Activated T-cell treated with anti-CD3 and anti-CD28 coated beads, Interleukin-2, amount 50 U/mL, for 24 hours (primary cell): ENCODE measurements at places on chromosomes 7 and 10.

DNA sequence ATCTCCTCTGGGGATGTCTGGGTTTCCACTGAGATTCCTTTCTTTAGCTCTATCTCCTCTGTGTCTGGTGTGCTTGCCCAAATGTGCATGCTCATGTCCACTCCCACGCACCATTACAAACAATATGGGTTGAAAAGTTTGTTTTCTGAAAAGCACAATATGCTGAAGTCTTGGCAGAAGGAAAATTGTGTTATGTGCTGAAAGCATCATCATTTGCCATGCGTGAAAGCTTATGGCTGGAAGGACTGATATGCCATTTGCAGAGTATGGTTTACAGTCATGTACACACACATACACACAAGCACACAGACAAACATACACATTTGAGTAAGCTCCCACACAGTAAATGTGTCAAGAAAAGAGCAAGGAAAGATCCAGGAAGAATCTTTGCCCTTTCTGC is 231.6 kb downstream of the SORCS3 start:
- no peaks in the 10 kb centered on the region for H3K4me1 ChIP-seq
- H3K27ac ChIP-seq = no peak overlapping the region
- DNase-seq = no peak
- peaks cover 6% of the 10 kb centered on the region for H3K27me3 ChIP-seq
- H3K36me3 ChIP-seq = no peaks in the 10 kb centered on the region
- no peak overlapping the region for H3K4me3 ChIP-seq

DNA sequence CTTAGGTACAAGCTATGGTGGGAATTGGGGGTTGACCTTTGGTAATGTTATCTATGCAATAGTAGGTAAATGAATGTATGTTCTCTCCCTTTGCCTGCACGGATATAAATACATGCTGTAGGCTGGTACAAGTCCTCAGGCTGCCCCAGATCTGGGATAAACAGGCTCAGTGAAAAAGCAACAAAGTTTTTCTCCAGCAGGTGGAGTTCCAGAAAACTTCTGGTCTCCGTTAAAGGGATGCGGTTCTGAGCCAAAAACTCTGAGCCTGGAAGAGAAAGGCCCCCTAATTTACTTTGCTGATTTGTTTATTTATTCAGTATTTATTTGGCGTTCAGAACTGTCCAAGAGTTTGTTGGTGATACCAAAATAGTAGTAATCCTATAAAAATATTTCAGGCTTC is 204.7 kb downstream of the ADRA2A start:
- DNase-seq = no peak
- no peaks in the 10 kb centered on the region for H3K36me3 ChIP-seq
- H3K27ac ChIP-seq = no peak overlapping the region
- H3K4me3 ChIP-seq = no peak overlapping the region
- no peaks in the 10 kb centered on the region for H3K4me1 ChIP-seq

GRCh38 chr10:13741438-13741837 is 154.7 kb downstream of the PRPF18 start:
- no peak overlapping the region for H3K27ac ChIP-seq
- no peaks in the 10 kb centered on the region for H3K36me3 ChIP-seq
- DNase-seq = no peak
- H3K27me3 ChIP-seq = peaks cover 36% of the 10 kb centered on the region

DNA sequence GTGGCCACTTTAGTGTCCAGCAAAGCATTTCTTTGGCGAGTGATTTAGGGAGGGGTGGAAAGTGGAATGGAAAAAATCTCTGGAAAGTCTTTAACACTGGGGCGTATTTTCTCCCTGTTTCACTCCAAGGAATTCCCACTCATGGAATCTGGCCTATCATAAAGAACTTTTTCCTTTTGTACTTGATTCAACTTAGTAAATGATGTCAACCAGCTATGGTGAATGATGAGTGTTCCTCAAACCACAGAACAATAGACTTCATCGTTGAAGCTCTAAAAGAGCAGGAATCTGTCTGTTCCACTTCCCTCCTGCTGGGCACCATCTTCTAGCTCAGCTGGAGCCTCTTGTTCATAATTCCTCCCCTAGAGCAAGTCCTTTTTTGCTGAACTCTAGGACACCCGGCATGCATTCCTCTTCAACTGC is 66.5 kb downstream of the EPDR1 start:
- no peaks in the 10 kb centered on the region for H3K4me1 ChIP-seq
- peaks cover 14% of the 10 kb centered on the region for H3K27me3 ChIP-seq
- DNase-seq = no peak

- peaks cover 5% of the 10 kb centered on the region for H3K27me3 ChIP-seq
- no peak overlapping the region for H3K27ac ChIP-seq
- peaks cover 2% of the 10 kb centered on the region for H3K4me1 ChIP-seq
- no peaks in the 10 kb centered on the region for H3K36me3 ChIP-seq
- no peak overlapping the region for H3K4me3 ChIP-seq
- no peak for DNase-seq
Observed at GRCh38 chr10:5584895-5585516, 60.2 kb downstream of the CALML3 start.

DNA sequence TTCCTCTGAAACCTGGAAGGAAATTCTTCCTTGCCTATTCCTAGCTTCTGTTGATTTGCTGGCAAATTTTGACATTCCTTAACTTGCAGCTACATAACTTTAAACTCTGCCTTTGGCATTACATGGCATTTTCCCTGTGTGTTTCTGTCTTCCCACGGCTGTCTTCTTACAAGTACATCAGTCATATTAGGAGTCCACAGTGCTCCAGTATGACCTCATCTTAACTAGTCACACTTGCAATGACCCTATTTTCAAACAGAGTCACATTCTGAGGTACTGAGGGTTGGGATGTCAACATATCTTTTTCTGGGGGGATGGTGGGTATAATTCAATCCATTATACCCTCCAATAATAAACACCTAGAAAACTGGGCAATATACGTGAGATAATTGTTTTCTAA is 37.4 kb upstream of the EPHB6 start:
- H3K27ac ChIP-seq = no peak overlapping the region
- H3K27me3 ChIP-seq = no peaks in the 10 kb centered on the region
- H3K36me3 ChIP-seq = no peaks in the 10 kb centered on the region
- H3K4me3 ChIP-seq = no peak overlapping the region

DNA sequence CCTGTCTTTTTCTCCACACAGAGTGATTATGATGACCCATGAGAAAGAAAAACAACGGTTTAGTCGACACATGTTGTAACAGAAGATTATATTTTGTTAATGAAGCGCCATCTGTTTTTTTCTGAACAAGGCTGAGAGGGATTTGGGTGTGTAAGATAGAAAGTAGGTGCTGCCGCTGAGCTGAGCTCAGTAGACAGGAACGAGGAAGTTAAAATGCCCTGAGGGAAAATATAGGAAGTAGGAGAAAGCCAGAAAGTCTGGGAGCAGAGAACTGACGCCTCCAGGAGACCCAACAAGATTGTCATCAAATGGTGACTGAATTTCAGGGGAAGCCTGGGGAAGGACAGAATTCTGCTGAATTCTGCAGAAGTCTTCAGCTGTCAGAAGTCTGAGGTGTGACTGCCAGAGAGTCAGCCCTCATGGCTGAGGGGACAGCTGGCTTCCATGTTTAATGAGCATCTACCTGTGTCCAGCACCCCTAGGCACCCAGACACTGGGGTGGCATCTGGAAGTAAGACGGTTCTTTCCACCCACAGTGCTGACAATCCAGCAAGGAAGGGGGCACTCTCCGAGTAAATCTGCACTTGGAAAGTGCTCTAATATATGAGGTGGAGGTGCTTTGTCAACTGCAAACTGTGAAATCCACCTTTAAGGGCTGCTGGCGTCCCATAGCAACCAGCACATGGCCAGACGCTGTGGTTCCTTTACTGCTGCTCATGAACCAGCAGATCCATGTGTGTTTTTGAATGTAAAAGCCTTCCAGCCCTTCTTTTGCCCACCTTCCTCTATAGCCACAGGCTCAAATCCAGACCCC is 12.5 kb upstream of the TSPAN15 start:
- H3K27me3 ChIP-seq = peaks cover 4% of the 10 kb centered on the region
- DNase-seq = no peak
- no peaks in the 10 kb centered on the region for H3K4me1 ChIP-seq
- H3K36me3 ChIP-seq = no peaks in the 10 kb centered on the region

DNA sequence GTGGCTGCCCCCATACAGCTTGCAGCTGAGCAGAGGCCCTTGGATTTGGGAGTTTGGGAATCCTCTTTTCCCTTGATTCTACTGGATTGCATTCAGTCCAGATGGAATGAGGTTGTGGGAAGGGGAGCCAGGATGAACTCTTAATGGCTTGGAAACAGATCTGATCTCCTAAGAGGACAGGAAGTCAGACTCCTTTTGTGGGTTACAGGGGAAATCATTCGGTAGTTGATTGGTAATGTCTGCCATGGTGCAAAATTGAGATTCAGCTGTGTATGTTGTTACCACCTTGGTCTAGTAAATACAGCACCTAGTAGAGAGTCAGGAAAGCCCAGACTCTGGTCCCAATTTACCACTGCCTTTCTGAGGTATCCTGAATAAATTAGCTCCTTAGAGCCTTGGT is 144.2 kb upstream of the TNRC18 start:
- DNase-seq = no peak
- H3K27me3 ChIP-seq = peaks cover 13% of the 10 kb centered on the region
- H3K4me1 ChIP-seq = peaks cover 29% of the 10 kb centered on the region

DNA sequence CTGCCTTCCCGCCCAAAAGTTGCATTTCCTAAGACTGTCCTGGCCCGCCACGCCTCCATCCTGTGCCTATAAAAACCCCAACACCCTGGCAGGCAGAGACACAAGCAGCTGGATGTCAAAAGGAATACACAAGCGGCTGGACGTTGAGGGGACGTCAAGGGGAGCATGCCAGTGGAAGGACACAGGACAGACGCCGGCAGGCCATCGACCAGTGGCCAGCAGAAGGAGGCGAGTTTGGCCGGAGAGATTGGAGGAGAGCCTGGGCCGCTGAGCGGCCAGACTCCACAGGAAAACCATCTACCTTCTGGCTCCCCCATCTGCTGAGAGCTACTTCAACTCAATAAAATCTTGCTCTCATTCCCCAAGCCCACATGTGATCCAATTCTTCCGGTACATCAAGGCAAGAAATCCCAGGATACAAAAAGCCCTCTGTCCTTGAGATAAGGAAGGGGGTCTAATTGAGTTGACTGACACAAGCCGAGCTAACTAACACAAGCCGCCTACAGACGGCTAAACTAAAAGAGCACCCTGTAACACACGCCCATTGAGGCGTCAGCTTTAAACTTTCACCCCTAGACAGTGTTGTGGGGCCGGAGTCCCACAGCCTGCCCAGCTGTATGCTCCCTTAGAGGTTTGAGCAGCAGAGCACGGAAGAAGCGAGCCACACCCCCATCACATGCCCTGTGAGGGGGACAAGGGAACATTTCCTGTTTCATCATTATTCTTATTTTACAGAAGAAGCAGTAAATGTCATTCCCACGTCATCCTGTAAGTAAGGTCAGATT is 150.3 kb upstream of the PHYHIPL start:
- H3K27me3 ChIP-seq = no peaks in the 10 kb centered on the region
- no peaks in the 10 kb centered on the region for H3K36me3 ChIP-seq
- no peak for DNase-seq
- no peaks in the 10 kb centered on the region for H3K4me1 ChIP-seq
- H3K27ac ChIP-seq = no peak overlapping the region

DNA sequence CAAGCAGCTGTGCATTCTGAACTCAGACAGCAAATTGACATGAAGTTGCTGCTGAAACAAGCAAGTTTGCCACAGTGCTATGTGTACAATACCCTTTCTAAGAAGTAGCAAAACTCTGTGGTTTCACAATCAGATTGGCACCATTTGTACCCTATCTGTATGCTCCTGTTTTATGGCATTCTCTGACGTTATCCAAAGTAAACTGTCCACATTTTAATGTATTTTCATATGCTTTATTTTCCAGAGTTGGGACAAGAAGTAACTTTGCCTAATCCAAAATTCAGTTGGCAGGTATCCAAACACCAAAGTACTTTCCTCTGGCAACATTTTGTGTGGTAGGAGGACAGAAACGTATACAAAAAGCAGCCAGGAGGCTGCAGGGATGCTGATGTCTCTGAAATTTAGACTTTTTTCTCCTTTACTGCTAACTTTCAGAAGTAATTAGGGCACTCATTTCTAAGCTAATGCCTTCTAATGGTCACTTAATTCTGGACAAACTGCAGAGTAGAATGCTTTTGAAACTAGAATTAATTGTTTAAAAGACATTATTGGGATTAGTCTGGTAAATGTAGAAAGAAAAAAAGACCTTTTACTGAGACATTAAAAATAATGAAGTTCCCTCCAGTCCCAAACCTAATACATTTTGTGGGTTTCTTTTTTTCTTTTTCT is 414.7 kb upstream of the NRP1 start:
- H3K4me1 ChIP-seq = peaks cover 2% of the 10 kb centered on the region
- peaks cover 6% of the 10 kb centered on the region for H3K27me3 ChIP-seq
- no peaks in the 10 kb centered on the region for H3K36me3 ChIP-seq
- H3K4me3 ChIP-seq = no peak overlapping the region
- no peak for DNase-seq

DNA sequence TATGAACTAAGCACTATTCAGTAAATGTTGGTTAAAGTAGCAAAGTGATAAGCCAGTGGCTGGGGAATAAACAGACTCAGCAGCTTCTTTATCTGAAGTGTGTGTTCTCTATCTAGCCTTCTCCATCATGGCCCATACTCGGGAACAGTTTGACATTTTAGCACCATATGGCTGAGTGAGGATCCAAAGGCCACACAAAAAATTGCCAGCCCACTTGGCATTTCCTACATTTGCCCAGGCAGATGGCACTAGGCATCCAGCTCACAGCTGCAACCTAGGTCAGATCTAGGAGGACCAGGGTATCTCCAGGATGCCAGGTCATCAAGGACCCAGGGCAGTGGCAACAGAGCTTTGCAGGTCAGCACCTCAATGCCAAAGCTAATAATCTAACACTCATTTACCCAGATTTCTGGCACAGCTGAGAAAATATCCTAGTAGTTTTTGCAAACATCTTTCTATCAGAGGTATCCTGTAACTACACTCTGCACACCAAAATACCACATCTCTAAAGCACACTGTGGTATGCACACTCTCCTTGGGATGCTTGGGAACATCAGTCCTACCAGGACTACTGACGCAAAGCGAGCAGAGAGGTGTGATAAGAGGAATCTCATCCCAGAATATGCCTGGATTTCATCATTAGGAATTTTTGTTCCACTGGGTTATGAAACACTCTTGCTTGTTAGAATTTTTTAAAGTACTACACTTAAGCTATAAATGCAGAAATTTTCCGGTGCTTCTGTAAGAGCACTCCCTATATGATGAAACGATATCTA is 61.7 kb downstream of the DOCK4 start:
- H3K27ac ChIP-seq = no peak overlapping the region
- no peaks in the 10 kb centered on the region for H3K4me1 ChIP-seq
- H3K36me3 ChIP-seq = no peaks in the 10 kb centered on the region
- peaks cover 14% of the 10 kb centered on the region for H3K27me3 ChIP-seq

DNA sequence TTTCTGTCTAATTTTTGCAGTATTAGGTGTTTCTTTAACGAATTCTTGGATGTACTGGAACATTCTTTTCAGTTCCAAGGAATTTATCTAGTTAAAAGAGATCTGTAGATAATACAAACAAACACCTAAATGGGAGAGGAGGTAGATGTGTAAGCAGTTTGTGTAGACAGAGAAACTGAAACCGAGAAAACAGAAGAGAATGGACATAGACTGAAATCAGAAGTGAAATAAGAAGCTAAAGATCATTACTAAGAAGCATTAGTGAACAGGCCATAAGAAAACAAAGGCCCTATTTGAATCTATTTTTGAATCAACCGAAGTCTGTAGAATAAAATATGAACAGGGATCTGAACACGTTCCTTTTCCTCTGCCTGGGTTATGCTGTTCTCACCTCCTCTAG is 26.5 kb upstream of the TMEM229A start:
- no peak overlapping the region for H3K27ac ChIP-seq
- no peak overlapping the region for H3K4me3 ChIP-seq
- H3K4me1 ChIP-seq = no peaks in the 10 kb centered on the region
- H3K27me3 ChIP-seq = no peaks in the 10 kb centered on the region
- no peaks in the 10 kb centered on the region for H3K36me3 ChIP-seq
